ENCODE measurements at places on chromosomes 4 and X. TPM values are rescaled to one million over a fixed set of nuclear protein-coding genes. Genes with fewer than 3 reads are reported as not detected.

The MAOA gene
- polyA plus RNA-seq, result 1.3 TPM

The ANOS1 gene
- 0.72 TPM for polyA plus RNA-seq

The MUC7 gene
- polyA plus RNA-seq, result not detected

The ARHGAP36 gene
- 4.9 TPM for polyA plus RNA-seq

The RHOXF2 gene
- not detected for polyA plus RNA-seq

The CDS1 gene
- polyA plus RNA-seq, result 6.1 TPM

The CYTL1 gene
- polyA plus RNA-seq, result not detected

The MAGEA4 gene
- polyA plus RNA-seq, result not detected

The LGI2 gene
- polyA plus RNA-seq, result 10.3 TPM

The VCX gene
- polyA plus RNA-seq, result not detected

The RNF212 gene
- polyA plus RNA-seq, result 1.5 TPM

The SLITRK2 gene
- 2.1 TPM for polyA plus RNA-seq

All from neural cell (in vitro differentiated cells).